ENCODE measurements at places on chromosomes 7 and 10. TPM values are rescaled to one million over a fixed set of nuclear protein-coding genes. Genes with fewer than 3 reads are reported as not detected.

DNA sequence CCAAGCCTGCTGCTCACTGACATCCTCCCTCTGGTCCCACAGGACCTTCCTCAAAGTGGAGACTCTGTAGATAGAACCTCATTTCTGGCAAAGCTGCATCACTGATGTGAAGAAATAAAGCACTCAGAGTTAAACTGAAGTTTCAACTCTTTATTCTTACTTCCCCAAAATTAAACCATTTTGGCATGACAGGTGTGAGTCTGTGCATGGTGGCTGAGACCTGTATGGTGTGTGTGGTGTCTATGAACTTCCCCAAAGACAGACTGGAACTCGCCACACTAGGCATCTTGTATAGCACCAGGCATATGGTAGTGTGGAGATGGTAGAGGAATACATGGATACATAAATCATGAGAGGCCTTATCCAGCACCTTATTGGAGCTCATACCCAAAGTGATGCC, 6.6 kb upstream of the WDFY4 start:
- DNase-seq = no peak

- DNase-seq = no peak
These were observed 265.4 kb downstream of the ZWINT start for GRCh38 chr10:56095506-56096225.

DNA sequence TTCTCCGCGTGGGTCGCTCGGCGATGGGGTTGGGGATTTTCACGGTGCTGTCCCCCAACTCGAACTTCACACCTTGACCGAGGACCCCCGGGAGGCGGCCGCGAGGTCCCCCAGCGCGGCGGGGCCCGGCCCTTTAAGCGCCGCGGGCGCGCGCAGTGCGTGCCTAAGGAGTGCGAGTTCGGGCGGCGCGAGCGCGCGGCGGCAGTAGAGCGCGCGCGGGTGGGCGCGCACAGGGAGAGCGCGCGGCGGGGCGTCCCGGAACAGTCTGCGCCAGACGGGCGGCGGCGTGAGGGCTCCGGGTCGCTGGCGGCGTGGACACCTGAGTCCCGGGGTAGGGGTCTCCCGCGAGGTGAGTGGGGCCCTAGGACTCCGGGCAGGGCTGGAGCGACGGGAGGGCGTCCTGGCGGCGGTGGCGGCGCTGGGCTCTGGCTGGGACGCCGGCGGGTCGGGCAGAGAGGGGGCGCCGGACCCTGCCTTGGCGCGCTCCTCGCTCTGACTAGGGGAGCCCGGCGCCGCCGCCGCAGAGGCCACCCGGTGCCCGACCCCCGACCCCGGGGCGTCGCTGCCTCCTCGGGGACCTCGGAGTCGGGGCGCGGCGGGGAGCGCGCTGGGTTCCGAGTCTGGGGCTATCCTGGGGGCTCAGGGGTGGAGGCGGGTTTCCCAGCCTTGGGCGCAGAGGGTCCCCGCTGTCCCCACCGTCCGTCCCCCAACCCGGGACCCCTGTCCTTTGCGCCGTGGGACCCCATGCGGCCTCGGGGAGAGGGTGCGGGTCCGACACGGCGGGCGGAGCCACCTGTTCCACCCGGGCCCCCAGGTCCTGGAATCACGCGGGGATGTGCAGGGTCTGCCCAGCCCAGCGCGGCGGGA, at the start of gene PROSER2:
Gene PROSER2 (plus strand): TSS at position 235 of the 867 bp plus-strand sequence. CDS start 28,722 bp downstream, outside the sequence.
- peak; percentile 71 for DNase-seq

DNA sequence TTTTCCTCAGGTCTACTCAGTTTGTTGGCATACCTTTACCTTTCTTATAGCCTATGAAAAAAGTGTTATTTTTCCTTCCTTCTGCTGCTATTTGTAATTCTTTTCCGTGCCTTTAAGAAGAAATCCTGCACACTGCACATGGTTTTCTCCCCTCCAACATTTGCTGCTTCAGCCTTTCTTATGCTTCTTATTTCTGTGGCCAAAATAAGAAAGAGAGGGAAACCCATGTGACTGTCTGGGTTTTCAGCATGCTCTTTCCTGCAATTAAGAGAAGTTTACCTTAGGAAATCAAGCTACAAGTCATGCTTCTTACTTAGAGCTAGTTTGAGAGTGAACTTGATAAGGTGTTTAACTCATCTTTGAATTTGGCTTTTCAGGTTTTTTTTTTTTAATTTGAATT, 11.0 kb downstream of the TBC1D12 start:
- no peak for DNase-seq

DNA sequence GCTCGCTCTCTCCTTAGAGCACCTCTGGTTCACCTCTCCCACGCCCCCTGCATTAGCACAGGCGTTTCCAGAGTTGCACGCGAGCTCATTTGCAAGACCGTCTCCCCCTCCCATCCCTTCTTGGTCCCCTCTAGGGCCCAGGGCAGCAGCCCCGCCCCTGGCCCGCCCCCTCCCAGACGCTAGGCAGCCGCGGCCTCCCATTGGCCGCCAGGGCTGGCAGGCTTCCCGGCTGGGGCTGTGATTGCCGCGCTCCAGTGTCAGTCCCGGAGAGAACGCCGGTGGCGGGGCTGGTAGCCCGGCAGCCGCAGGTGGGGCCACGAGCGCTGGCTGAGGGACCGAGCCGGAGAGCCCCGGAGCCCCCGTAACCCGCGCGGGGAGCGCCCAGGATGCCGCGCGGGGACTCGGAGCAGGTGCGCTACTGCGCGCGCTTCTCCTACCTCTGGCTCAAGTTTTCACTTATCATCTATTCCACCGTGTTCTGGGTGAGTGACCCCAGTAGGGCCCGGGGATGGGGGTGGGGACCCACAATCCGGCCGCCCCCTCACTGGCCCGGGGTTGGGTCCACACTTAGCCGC, at the start of gene TSPAN15:
Gene TSPAN15 (plus strand): TSS at position 257 of the 575 bp plus-strand sequence. CDS start 130 bp downstream, at position 387.
- DNase-seq = peak; percentile 89

DNA sequence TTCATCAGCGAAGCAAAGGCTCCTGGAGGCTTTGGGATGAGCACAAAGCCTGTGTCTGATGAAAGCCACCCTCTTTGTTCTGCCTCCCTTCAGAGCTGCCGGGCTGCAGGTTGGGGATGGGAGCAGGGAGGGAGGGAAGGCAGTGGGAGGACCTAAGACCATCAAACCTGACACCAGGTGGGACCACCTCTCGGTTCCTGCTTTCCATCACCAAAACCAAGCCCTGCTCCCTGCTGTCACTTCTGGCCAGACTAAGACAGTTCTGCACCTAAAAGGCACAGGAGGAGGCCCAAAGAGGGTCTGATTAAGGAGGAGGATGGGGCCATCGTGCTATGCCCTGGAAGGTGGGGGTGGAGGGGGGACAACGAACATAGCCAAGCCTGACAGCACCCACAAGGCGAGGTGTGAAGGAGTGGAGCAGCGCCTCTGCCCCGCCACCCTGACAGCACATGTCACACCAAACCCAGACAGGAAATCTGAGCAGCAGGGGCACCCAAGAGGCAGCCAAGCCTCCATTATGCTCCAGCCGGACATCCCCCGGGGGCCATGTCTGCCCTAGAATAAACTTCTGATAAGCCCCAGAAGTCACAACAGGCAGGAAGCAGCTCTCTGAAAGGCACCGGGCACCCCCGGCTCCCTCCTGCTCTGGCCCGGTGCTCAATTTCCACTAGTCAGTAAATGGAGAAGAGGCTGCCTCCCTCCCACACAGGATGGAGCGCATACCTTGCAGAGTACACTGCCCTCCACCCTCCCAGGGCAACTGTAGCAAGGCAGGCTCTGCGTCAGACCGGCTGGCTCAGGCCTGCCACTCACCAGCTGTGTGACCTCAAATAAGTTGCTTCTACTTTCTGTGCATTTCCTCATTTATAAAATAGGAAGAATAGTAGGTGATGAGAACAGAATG, 48.9 kb downstream of the DLG5 start:
- no peak for DNase-seq

DNA sequence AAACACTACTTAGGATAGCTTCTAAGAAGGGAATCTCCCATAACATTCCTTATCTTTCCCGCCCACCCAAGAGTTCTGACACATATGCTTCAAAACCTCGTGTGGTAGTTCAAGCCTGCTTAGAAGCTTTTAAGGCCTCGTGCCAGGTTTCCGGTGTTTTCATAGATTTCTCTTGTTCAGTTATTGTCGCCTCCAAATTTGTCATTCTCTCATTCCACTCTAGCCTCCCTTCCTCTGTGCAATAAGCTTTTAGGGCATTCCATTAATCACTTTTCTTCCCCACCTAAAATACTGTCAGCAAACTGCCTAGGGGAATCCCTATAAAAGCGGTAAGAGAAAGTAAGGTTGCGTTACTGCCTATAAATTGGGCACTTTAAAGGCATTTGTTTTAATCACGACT, 718 bp upstream of the BPGM start:
- no peak for DNase-seq

The SPDYE11 gene
- total RNA-seq = under 0.01 TPM

The AKR1C8 gene
- total RNA-seq = not detected

The SPDYE1 gene
- total RNA-seq = not detected

All from frontal cortex (tissue), 4 donors.